Activated CD8-positive, alpha-beta memory T cell treated with anti-CD3 and anti-CD28 coated beads for 4 hours (primary cell): ENCODE measurements at places on chromosomes 16 and 17.
A peak's percentile ranks its signal among the peaks of the same experiment; 100 is the strongest.

- DNase-seq = no peak
These were observed 4.0 kb downstream of the STXBP4 start for GRCh38 chr17:54972406-54973138.

DNA sequence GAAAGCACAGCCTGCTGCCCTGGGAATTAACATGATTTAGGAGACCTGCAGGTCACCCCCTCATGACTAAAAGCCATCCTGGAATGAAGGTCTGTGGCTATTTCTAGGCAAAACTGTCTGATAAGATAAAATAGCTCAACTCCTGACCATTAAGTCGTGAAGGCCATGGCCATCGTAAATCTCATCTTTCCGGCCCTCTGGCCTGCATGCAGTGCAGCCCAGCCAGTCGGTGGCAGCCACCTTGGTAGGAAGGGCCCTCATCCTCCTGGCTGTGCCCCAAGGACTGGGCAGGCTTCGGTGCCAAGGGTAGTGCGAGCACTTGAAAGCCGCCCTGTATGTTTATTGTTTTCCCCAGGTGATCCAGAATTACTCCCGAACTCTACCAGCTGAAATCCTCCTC is 18.2 kb upstream of the MEOX1 start:
- DNase-seq = no peak

DNA sequence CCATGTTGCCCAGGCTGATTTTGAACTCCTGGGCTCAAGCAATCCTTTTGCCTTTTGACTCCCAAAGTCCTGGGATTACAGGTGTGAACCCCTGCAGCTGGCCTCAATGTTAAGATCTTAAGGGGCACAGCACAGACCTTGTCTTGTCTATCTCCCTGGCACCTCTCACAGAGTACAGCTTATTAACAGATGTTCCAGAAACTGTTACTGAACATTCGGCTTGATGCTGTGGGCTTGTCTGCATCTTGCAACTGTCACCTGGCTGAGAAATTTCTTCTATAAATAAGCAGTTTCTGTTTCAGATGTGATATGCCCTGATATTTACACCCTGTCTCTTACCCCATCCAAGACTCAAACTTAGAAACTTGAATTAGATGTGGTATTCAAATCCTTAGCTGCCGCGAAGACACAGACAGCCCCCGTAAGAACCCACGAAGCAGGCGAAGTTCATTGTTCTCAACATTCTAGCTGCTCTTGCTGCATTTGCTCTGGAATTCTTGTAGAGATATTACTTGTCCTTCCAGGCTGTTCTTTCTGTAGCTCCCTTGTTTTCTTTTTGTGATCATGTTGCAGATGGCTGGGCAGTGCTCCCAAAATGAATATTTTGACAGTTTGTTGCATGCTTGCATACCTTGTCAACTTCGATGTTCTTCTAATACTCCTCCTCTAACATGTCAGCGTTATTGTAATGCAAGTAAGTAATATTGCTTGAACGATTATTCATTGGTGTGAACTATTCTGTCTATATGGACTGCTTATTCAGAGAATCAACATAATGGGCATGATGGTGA is at the start of gene TNFRSF17:
TSS of gene TNFRSF17 (plus strand) at position 450 of the 791 bp plus-strand sequence. CDS start at position 565, 115 bp downstream.
- no peak for DNase-seq

DNA sequence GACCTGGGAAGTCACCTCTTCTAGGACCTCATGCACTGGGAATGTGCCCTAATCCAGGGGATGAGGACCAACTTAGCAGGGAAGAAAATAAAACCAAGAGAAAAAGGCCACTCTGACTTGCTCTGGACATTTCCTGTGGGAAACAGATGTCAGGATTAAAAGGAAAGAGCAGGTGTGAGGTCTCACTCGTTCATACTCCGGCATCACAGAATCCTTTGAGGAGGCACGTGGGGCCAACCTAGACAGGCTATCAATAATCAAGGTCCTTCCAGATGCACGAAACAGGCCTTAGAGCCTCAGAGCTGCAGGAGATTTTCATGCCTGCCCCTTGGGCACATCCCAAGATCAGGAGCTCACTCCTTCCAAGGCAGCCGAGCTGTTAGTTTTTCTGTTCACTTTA is 321.5 kb upstream of the CCL2 start:
- no peak for DNase-seq

DNA sequence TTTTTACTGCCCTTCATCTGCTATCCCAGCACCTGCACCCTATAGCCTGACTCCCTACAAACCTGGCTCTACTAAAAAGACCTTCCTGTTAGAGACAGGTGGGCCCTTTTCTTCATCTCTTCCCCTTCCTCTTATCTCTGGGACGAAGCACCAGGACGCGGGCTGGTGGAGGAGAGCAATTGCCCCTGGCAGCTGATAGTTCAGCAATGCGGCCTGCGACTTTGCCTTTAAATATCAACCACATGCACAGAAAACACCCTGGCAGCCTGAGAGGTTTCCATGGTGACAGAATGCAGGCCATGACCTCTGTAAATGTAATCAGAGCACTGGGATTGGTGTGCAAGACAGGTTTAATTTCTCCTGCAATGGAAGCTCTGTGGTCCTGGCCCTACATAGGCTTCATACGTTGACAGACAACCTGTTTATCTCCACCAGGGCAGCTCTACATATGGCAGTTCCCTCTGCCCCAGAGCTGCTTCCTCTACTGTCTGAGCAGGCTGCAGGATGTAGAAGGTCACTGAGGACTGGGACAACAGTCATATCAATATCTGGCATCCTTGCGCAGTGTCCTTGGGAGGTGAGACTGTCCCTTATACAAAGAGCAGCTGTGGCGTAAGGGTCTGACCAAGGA is 10.0 kb upstream of the SKAP1 start:
- no peak for DNase-seq

DNA sequence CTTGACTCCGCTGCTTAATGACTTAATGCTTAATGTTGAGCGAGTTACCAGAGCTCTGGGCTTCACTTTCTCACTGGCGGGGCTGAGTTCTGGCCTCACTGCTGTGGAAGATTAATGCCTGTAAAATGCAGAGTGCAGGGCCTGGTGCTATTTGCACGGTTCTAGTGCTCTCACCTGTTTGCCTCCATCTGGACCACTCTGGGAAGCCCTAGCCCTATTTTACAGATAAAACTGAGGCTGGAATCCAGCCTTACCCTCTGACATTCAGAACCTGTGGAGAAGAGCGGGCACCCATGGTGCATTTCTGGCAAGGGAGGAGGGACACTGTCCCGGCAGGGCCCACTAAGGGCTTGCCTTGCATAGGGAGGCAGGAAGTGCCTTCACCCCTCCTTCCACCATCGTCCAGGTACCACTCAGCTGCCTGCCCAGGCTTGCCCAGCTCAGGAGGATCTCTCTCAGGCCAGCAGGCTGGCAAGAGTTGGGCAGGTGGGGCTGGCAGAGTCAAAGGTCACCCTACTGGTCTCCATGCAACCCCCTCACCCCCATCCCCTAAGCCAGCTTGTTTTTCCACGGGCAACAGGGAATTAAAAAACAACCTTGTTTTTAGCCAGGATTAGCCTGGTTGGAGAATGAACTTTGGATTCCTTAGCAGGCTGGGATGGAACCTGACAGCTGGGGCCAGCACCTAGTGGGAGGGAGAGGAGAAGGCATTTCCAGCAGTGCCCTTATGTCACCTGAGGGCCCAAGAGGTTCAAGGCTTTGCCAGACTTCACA is 4.1 kb upstream of the UBALD1 start:
- no peak for DNase-seq

- DNase-seq = peak; percentile 44
These were observed at the start of gene MCRIP2 for GRCh38 chr16:641326-642188. Gene MCRIP2, plus strand, starts transcription at chr16:641828. Its CDS starts 164 bp downstream, at chr16:641992.

- DNase-seq = no peak
These were observed 560 bp downstream of the RAI1 start for GRCh38 chr17:17681744-17682292.

DNA sequence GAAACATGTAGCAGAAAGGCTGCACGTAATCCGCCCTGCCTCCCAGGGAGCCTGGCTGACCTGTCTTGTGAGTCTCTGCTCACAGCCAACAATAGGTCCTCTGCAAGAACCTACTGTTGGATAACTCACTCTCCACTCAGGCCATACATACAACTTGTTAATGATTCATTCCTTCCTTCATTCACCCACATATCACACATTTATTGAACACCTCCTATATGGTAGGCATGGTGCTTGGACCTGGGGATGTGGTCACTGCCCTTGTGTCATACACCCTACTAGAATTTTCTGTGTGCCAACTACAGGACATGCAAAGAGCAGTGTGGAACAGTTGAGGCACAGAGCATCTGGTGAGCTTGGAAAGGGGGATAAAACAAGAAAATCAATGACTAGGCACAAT is 28.1 kb upstream of the HNF1B start:
- no peak for DNase-seq

DNA sequence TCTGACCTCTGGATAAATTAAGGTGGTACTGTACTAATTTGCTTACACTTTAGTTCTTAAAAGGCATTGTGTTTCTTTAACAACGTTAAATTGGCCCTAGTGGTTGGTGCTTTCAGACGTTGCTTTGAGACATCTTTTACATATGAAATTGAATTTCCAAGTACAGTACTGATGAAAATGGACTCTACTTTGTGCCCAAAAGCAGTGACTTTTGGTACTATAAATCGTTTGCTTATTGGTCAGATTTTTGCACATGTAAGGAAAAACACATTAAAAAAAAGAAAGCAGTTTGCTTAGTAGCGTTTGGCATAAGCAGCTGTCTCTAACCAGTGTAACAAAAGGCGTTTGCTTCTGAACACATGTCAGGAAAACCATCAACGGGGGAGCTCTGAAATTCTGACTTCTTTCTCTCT is 139.6 kb downstream of the CDK5R1 start:
- no peak for DNase-seq

GRCh38 chr16:28182183-28182582 is 29.6 kb downstream of the XPO6 start:
- peak; percentile 12 for DNase-seq

DNA sequence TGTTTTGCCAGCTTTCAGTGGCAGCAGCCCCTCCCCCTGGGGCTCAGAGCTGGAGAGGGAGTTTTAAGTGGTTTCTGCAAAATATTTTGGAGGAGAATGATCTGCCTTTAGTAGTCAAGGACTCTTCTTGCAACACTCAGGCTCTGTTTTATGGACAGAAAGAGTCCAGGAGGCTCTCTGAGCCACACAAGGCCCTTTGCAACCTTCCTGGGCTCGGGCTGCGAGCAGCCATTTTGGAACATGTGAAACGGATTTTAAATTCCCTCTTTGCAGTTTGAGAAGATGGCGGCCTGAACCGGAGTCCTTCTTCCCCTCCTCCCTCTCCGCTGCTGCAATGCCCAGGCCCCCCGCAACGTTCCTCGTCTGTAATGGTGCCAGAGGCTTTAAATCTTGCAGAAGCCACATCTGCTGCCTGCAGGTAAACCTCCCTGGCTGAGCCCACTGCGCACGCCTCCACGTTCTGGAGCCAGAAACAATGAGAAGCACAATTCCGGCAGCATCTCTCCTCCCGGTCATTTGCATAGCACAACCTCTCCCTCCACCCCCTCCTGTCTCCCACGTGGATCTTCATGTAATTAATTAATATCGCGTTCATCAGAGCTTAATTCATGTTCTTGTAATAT is 386.1 kb downstream of the SEC14L1 start:
- DNase-seq = no peak

GRCh38 chr16:75621170-75621477 is 2.0 kb downstream of the ADAT1 start:
- DNase-seq = no peak
